Thymus (tissue), 14 donors: ENCODE measurements at places on chromosomes 5 and 9. TPM values are rescaled to one million over a fixed set of nuclear protein-coding genes. Genes with fewer than 3 reads are reported as not detected.
A peak's percentile ranks its signal among the peaks of the same experiment; 100 is the strongest.

DNA sequence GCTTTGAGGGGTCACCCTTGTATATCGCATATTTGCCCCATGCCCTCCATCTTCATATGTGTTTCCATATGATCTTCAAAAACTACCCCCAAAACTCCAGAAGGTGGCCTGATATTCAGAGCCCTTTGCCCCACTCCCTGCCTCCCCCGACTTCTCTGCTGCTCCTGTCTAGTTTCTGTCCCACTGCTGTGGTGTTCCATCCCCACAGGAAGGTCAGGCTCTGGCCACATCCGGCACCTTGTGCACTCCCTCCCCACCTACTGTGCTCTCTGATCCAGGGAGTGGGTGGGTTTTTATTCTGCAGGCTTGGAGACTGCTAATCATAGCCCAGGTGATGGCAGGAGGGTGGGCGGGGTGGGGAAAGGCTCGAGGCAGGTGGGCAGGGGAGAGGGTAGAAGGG lies 52.4 kb downstream of the TMOD1 start:
- no peak overlapping the region for H3K27ac ChIP-seq
- no peak overlapping the region for H3K4me3 ChIP-seq
- H3K4me1 ChIP-seq: no peaks in the 10 kb centered on the region
- DNase-seq: no peak

GRCh38 chr9:33267151-33267767 lies 2.4 kb downstream of the CHMP5 start:
- peaks cover 21% of the 10 kb centered on the region for H3K4me1 ChIP-seq
- H3K36me3 ChIP-seq: peaks cover 52% of the 10 kb centered on the region
- DNase-seq: no peak
- H3K4me3 ChIP-seq: no peak overlapping the region

DNA sequence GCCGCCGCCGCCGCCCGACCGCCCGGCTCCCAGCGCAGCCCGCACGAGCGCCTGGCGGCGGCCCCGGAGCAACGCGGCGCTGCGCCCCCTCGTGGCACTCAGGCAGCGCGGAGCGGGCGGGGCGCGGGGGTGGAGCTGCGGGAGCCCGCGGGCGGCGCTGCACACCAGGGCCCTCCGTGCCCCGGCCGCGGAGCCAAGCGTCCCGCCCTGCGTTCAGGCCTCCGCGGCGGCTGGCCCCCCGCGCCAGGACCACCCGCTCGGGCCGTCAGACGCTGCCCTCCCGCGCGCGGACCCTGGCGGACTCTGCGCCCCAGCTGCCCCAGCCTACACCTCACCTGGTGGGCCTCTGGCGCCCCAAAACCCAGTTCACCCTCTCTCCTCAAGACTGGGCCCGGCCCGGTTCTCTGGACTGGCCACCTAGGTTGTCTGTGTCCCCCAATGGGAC lies at the start of gene RASGEF1C:
RASGEF1C (minus strand) TSS at position 75 of the 445 bp plus-strand sequence. CDS start 71,159 bp downstream, outside the sequence.
- no peak within 1 kb of the TSS for H3K4me3 ChIP-seq
- H3K27ac ChIP-seq: no peak within 1 kb of the TSS

- H3K4me3 ChIP-seq: no peak overlapping the region
- no peaks in the 10 kb centered on the region for H3K27me3 ChIP-seq
- DNase-seq: no peak
- no peaks in the 10 kb centered on the region for H3K36me3 ChIP-seq
These were observed 303.7 kb downstream of the CCDC171 start for GRCh38 chr9:15856591-15856990.

- no peak for DNase-seq
- H3K4me1 ChIP-seq: peaks cover 4% of the 10 kb centered on the region
- H3K27ac ChIP-seq: no peak overlapping the region
- no peak overlapping the region for H3K4me3 ChIP-seq
- peaks cover 4% of the 10 kb centered on the region for H3K36me3 ChIP-seq
These were observed 12.3 kb downstream of the SEPTIN8 start for GRCh38 chr5:132764671-132765238.

GRCh38 chr5:126044111-126044668 lies 379.0 kb upstream of the GRAMD2B start:
- H3K36me3 ChIP-seq: no peaks in the 10 kb centered on the region
- H3K4me1 ChIP-seq: no peaks in the 10 kb centered on the region
- peak; percentile 63 for DNase-seq
- H3K27me3 ChIP-seq: no peaks in the 10 kb centered on the region
- H3K4me3 ChIP-seq: no peak overlapping the region

DNA sequence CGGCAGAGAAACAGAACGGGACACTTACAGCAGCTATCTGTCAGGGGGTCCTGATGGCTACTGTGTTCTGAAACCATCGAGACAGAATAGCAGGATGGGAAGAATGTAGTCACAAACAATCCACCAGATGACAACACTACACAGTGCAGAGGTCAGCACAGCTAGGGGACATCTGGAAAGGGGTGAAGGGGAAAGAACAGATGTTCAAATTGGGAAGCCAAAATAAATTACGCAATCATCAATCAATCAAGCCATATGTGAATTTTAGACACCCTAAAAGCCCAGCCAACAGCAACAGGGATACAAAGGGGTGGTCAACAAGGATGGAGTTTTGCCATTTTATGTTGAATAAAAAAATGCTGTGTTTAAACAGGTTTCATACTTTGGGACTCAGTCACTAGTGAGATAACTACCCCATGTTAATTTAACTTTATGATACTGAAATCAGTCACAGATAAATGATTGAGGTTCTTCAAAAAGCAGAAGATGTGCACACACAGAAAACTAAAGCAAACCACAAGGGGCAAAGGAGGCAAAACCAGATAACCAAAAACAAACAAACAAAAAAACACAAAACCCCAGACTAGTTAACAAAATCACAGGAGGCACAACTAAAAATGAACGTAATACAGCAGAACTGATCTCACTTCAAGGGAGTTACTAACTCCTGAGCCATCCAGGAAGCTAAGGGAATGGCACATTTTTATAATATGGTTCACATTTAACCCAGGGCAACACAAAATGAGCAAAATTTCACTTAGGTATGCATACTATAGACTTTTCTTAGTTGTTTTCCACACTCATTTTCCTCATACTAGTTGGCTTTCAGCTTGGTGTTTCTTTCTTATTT lies 65.9 kb downstream of the HABP4 start:
- no peaks in the 10 kb centered on the region for H3K36me3 ChIP-seq
- no peak for DNase-seq

DNA sequence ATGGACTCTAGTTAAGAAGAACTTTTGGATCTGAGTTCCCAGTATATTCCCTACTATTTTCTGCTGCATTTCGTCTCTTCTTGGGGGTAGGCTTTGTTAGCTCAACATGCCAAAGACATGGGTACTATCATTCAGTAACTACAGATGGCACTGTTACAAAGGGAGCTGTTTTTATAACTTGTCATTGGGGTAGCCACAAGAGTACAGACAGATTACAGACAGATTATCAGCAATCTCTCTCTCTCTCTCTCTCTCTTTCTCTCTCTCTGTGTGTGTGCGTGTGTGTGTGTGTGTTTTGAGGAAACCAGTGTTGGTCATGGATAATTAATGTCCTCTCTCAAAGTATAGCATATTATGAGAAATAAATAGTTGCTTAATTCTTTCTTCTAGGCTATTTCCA lies 116.1 kb downstream of the WDR70 start:
- H3K27me3 ChIP-seq: no peaks in the 10 kb centered on the region
- H3K4me3 ChIP-seq: no peak overlapping the region
- DNase-seq: no peak
- no peaks in the 10 kb centered on the region for H3K4me1 ChIP-seq
- H3K27ac ChIP-seq: no peak overlapping the region

DNA sequence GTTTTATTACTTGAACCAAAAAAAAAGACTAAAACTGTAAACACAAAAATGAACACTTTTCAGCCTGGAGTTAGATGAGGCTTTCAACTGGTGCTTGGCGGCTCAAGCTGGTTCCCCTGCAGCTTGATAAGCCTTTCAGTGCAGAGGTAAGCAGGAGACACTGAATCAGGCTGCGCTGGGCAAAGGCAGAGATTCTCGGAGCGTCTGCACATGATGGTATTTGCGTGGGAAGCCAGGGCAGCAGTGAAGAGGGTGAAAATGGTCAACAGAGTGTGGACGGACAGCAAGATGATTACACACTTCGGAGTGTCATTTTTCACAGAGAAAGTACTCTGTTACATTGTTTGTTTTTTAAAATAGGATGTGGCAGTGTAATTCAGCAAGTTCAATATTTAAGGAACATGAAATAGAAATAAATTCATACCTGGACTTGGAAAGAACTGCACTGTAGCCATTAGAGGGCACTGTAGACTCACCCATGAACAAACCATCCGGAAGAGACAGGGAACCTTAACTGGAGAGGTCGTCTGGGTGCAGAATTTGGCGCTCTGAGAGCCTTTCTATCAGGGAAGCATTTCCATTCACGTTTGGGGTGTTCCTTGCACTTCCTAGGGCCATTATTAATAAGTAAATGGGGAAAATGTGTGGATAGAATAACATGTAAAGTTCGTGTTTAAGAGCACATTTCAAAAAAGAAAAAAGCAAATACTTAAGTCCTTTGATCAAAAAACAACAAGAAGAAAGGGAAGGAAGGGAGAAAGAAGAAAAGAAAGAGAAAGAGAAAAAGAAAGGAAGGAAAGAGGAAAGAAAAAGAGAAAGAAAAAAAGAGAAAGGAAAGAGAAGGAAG lies 69.8 kb downstream of the ICE1 start:
- H3K4me3 ChIP-seq: no peak overlapping the region
- peaks cover 4% of the 10 kb centered on the region for H3K36me3 ChIP-seq
- H3K27me3 ChIP-seq: no peaks in the 10 kb centered on the region
- peak; percentile 39 for DNase-seq

DNA sequence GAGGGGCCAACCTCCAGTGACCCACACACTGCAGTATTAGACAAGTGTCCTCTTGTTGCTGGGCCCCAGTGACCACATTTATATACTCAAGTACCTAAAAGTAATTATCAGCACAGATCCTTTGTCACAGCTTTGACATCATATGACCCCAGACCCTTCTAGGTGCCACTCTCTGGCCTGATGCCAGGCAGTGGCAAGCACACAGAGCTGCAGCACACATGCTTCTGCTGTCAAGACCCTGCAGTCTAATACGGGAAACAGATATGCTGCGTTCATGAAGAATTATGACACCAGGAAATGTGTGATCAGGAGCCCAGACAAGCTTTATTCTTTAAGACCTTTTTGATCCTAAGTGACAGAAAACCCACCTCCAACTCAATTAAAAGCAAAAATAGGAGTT lies 63.8 kb upstream of the AFAP1L1 start:
- no peaks in the 10 kb centered on the region for H3K36me3 ChIP-seq
- no peak overlapping the region for H3K4me3 ChIP-seq
- H3K27me3 ChIP-seq: no peaks in the 10 kb centered on the region
- no peak for DNase-seq

DNA sequence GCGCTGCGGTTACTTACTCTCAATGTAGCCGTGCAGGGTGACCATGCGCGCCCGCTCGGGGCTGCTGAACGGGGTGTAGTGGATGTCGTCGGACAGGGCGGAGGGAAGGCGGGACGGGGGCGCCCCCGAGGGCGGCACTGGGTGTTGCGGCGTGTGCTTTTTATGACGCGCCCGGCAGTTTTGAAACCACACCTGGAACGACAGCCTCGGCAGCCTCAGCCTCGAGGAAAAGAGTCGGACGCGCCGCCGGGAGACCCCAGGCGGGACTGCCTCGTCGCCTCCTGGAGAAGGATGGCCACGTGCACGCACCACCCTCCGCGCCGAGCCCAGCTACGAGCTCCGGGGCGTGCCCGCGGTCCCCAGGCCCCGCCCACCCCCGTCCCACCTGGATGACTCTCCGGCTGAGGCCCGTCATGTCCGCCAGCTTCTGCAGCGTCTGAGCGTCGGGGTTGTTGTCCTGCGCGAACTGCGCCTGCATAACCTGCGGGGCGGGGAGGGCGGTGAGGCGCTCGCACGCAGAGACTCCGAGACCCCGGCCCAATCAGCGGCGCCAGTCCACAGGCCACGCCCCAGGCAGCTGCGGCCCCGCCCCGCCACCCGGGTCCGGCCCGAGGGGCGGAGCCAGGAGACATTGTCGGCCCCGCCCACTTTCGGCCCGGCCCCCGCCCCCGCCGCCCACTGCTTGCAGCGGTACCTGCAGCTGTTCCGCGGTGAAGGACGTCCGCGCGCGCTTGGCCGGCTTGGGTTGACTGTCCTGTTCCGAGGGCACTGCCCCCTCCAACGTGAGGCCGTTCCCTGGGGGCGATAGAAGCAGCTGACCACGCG lies 15.0 kb downstream of the LHX6 start:
- peaks cover 16% of the 10 kb centered on the region for H3K4me1 ChIP-seq
- H3K27me3 ChIP-seq: peaks cover 64% of the 10 kb centered on the region
- no peak overlapping the region for H3K27ac ChIP-seq
- no peaks in the 10 kb centered on the region for H3K36me3 ChIP-seq
- H3K4me3 ChIP-seq: peak overlapping the region; percentile 16

- H3K27ac ChIP-seq: no peak overlapping the region
- no peak overlapping the region for H3K4me3 ChIP-seq
- DNase-seq: no peak
- no peaks in the 10 kb centered on the region for H3K4me1 ChIP-seq
These were observed 176.7 kb upstream of the ZNF608 start for GRCh38 chr5:124923131-124923530.

DNA sequence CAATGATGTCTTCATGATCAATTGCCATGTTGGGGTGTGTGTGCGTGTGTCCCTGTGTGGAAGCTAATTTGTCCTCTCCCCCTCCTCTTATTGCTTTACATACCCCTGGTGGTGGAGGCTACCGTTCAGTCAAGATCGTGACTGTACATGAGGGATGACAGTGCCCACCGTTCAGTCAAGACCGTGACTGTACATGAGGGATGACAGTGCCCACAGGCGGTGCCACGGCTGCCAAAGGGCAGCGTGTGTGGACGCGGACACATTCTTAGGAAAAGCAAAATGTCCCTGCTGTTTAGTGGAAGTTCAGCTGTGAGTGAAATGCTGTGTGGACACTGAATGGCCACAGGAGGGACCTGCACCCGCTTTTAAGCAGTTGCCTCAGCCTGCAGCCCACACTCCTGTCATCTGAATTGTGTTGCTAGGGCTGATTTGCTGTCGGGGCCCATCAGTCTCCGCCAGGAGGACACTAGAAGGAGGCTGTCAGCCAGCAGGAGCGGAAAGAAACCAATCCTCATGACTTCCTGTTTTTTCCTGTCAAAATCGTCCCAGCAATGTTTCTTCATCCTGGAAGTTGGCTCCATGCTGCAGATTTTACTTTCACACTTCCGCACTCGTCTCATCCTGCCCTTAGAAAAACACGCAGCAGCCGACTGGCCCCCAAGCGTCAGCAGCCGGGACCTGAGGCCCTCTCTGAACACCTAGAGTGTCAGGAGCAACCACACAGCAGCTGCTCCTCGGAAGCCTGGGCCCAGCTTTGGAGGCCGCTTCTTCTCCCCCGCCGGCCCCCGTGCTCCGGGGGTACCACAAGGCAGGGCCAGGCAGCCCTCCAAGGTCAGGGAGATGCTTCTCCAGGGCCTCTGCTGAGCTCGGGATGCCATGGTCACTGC lies 9.1 kb downstream of the OR2V1 start:
- no peak for DNase-seq
- no peak overlapping the region for H3K4me3 ChIP-seq
- peak overlapping the region; percentile 20 for H3K27ac ChIP-seq

Gene CDH18
- total RNA-seq: 0.24 TPM

Gene PCDHA5
- total RNA-seq: not detected

Gene PDCD1LG2
- 8.2 TPM for total RNA-seq

Gene TUSC1
- total RNA-seq: 6.2 TPM

Gene ZFP37
- total RNA-seq: 2.5 TPM

Gene PLCXD3
- total RNA-seq: 0.05 TPM

Gene SLC46A2
- total RNA-seq: 24.6 TPM

Gene PTGES
- total RNA-seq: 11.1 TPM
